Fibroblast of skin of right biceps (primary cell): ENCODE measurements at places on chromosomes 5 and 9.

DNA sequence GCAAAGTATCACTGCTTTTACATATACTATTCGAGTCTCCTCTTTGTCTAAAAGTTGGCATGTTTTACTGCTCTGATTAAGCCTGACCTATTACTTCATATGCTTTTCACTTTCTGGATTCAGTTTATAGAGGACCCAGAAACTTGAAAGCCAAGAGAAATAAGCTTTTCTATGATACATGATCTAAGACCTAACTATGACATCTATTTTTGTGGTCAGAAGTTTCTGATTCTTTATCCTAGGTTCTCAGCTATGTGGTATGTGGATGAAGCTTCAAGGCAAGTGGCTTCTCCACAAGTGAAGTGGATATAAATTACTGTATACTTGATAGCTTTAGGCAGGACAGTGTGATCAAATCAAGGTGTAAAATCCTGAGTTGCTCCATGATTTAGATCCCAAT lies 6.3 kb downstream of the EDIL3 start:
- peak; percentile 93 for DNase-seq

- peak; percentile 86 for DNase-seq
Measured at GRCh38 chr5:71887680-71888079, 168.6 kb downstream of the CARTPT start.

DNA sequence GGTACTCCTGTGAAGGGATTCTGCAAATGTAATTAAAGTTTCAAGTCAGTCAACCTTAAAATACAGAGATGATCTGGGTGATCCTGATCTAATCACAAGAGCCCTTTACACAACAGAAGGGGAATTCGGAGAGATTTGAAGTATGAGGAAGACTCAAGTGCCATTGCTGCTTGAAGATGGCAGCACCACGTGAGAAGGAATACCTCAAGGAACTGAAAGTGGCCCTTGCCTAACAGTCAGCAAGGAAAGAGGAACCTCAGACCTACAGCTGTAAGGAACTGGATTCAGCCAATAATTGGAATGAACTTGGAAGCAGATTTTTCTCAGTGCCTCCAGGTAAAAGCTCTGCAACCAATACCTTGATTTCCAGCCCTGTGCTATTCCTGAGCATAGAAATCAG lies 87.4 kb downstream of the THBS4 start:
- no peak for DNase-seq

GRCh38 chr9:104779334-104779733 lies 15.4 kb downstream of the NIPSNAP3B start:
- DNase-seq = no peak

DNA sequence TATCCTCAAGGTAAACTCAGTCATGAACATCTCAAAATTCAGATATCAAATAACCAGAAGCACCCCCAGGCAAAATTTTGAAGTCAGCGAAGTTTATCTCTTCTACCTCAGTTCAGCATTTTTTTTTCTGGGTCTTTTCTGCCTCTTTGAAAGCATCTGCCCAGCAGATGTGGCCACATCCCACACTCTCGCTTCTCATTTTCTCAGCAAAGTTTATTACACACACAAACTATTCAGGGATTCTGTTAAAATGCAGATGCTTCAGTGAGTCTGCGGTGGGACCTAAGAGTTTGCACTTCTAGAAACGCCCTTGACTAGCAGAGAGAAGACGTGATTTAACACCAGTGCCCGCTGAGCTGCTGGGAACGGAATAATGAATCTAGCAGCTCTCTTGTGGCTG lies 19.3 kb downstream of the RASEF start:
- DNase-seq = peak; percentile 44

DNA sequence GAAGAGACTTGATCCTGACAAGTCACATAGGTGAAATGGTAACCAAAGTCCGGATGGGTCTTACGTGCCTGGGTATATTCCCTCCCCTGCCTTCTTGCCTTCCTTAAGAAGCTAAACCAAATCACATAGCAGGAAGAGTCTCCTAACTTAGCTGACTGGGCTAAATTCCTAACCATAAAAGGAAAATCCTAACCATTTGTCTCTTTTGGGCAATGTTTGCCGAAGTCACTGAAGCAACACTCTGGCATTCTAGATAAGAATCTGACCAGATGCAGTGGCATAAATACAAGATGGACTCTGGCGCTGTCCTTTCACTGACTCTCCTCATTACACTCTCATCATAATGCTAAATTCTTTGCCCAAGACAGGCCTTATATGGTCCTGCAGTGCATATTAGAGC lies 625.5 kb upstream of the RORB start:
- DNase-seq = no peak

GRCh38 chr9:129177443-129177790 lies 644 bp downstream of the IER5L start:
- DNase-seq = no peak

- peak; percentile 56 for DNase-seq
Measured at GRCh38 chr9:95363051-95363841, 45.7 kb upstream of the FANCC start.

DNA sequence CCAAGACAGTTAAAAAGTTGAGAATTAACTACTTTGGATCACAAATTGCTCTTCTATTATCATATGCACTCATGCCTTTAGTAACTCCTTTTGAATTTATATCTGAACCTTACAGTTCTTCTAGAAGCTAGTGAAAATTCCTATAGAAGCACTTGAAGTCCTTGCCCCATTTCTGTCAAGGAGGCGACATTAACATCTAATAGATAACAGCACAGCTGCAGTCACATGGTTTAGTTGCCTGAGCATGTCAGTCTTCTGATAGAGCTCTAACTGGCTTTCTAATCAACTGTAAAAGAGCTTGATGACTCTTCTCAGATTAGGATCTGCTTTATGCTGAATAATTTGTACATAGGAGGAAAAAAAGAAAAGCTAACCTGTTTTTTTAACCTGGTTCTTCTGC lies 9.0 kb downstream of the RFESD start:
- DNase-seq = no peak

DNA sequence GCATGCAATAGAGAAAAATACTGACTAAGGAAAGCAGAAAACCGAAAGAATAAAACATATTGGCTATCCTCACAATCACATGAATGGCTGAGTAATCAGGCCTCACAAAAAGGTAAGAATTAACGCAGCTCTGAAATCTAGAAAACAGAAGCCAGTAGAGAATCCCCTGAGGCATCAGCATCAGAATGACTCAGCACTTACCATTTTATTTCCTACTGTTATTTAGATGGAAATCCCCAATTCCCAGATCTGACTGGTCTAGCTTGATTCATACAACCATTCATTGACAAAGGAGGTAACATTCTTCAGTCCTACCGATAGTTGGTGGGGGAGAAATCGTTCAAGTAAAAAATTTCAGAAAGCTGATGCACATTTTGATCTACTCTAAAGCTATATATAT lies 1408.4 kb upstream of the WWC1 start:
- DNase-seq = peak; percentile 35

- peak; percentile 87 for DNase-seq
Measured at GRCh38 chr5:78544561-78545201, 103.9 kb downstream of the LHFPL2 start.

- DNase-seq = peak; percentile 45
Measured at GRCh38 chr9:114652776-114653555, 4.6 kb downstream of the TEX53 start.
